Hindlimb muscle (tissue), 1 donor: ENCODE measurements at places on chromosomes 12 and 14.

DNA sequence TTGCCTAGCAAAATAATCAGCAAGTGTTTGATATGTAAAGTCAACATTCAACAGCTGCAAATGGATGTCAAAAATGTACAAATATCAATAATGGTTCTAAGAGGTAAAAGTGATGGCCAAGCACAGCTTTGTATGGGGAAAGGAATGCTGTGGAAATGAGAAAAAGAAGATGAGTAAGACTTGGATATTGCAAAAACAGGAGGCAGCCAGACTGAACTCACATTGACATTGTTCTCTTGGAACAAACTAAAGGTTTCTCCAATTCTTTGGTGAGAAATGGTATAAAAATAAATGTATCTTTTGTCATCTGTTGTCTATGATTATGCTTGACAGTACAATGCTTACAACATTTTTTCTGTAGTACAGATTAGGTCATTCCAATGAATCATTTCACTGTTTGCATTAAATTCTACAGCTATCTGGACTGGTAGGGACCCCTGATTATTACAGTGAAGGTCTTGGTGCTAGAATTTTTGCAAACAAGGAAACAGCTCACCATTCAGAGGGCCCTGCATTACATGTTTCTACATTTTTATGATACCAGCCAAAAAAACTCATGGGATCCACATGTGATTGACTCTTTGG lies 465.7 kb downstream of the NOVA1 start:
- no peak for DNase-seq

DNA sequence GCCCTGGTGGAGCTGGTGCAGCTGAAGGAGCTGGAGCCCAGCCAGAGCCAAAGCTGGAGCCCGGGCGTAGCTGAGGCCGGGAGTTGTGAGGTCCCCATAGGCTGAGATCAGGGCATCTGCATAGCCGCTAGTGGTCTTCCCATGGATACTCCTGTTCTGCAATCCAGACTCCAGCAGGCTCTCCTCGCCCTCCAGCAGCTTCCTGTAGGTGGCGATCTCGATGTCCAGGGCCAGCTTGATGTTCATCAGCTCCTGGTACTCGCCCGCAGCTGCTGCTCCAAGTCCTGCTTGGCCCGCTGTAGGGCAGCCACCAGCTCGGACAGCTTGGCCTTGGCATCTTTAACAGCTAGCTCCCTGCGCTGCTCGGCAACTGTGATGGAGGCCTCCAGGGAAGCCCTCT lies 966.1 kb downstream of the FSCB start:
- no peak for DNase-seq

- DNase-seq = no peak
Measured at GRCh38 chr12:78343657-78344056, 513.0 kb downstream of the NAV3 start.

GRCh38 chr12:117936722-117937484 lies 31.9 kb downstream of the KSR2 start:
- DNase-seq = no peak

DNA sequence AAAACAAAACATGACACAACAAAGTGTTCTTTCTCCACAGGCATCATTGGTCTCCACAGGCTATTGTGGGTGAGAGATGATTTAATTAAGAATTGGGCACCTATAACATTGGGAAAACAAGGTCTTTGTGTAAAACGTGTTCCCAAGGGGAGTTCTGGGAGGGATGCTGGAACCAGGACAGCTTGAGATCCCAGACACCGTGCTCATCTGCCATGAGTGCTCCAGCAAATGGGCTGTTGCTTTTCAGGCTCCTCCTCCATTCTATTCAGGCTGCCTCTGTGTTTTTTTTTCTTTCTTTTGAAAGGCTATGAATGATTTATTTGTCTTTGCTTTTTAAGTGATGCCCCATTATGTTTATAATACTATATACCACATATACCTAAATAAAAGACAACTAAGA lies 122.4 kb downstream of the DACT1 start:
- DNase-seq = no peak

- no peak for DNase-seq
Measured at GRCh38 chr14:43147485-43147884, 1359.6 kb downstream of the FSCB start.

DNA sequence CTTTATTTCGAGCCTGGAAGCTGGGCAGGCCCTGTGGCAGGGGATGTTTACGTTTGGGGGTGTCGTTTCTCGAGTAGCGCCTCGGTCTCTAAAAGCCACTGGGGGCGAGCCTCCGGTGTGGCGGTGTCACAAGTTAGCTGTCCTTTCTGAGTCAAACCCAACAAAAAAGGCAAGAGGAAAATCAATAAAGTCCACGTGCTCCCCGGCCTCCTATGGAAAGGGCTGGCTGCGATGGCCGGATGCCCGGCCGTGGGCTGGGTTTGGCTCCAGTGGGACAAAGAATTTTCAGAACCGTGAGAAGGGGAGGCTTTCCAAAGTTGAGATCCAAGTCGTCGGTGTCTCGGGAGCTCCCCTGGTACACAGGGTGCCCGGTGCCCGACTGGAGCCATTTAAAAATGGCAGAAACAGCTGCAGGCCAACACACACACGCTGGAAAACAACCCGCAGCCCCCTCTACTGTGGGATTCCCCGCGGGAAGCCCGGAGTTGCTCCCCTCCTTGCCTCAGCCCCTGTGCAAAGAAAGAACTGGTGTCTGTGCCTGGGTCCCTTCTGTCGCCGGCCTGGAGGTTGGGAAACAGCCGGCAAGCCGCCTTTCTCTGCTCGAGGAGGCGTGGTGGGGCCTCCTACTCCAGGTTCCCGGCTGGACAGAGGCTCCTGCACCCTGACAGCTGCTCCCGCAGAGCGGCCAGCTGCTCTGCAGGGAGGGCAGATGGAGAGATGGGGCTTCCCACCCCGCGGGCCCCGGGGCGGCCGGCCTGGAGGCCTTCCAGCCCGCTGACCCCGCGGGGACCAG lies 1.9 kb downstream of the BCL7A start:
- DNase-seq = peak; percentile 88

DNA sequence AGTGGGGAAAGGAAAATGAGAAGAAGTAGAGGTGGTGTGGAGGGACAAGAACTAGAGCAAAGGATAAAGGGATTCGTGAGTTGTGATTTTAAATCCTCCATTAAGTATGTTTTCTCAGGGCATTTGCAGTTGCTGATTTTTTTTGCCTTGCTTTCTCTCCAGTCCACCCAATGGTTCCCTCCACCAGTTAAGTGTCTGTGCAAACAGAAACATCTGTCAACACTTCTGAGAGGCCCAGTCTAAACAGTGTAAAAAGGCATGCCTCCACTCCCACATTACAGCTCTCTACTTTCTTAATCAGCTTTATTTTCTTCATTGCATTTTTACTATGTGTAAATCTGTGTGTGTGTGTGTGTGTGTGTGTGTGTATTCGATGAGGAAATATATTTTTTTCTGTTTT lies 141.2 kb downstream of the PPFIA2 start:
- no peak for DNase-seq

- DNase-seq = peak; percentile 40
Measured at GRCh38 chr14:92692822-92693226, 55.6 kb downstream of the LGMN start.

GRCh38 chr14:92759300-92759678 lies 10.9 kb upstream of the LGMN start:
- DNase-seq = no peak

DNA sequence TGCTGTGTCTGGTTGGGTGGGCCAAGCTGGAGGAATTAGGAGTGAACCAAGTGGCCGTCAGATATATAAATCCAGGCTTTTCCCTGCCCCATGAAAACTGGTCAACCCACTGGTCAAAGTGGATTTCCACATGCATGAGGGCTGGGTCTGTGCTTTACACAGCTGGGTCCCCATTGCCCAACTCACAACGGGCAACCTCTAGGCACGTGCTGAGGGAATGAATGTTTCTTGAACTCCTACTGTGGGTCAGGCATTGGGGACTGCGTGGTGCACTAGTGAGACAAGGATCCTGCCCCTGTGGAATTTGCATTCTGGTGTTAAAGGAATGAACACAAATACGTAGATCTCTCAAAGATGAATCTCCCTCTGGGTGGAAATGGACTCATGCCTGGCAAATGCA lies 7.5 kb upstream of the AACS start:
- DNase-seq = no peak

GRCh38 chr12:21642707-21643389 lies 14.8 kb downstream of the LDHB start:
- peak; percentile 11 for DNase-seq

- no peak for DNase-seq
Measured at GRCh38 chr14:72142328-72142727, 210.1 kb downstream of the RGS6 start.

DNA sequence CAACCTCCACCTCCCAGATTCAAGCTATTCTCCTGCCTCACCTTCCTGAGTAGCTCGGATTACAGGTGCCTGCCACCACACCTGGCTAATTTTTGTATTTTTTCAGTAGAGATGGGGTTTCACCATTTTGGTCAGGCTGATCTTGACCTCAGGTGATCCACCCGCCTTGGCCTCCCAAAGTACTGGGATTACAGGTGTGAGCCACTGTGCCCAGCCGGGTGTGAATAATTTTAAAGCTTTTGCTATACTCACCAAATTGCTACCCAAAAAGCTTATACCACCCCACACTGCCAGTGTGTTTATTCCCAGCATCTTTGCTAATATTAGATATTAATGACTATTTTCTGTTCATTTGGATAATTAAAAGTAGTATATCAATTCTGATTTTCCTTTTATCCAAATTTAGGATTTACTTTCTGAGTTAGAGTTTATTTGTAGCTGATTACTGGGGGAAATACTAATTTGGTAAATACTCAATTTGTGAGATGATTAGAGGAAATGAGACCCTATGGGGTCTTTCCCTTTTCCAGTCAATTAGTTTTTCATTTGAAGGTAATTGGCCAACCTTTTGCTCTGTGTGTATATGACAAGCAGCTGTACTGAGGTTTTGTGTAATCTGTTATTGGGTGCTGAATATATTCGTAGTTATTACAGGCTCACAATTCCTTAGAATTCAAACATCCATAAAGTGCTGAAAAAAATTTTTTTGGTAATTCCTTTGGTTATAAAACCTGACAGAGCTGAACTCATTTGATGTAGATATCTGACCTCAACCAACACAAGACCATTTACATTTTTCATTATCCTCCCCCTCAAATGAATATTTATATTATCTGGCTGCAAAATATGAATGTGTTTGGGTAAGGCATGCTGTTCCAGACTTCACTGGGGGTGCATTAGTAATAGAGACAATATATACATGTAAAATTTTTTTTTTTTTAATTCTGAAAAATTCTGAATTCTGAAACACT lies 73.6 kb downstream of the ANO6 start:
- no peak for DNase-seq
